ENCODE measurements at places on chromosomes 5 and 9.

DNA sequence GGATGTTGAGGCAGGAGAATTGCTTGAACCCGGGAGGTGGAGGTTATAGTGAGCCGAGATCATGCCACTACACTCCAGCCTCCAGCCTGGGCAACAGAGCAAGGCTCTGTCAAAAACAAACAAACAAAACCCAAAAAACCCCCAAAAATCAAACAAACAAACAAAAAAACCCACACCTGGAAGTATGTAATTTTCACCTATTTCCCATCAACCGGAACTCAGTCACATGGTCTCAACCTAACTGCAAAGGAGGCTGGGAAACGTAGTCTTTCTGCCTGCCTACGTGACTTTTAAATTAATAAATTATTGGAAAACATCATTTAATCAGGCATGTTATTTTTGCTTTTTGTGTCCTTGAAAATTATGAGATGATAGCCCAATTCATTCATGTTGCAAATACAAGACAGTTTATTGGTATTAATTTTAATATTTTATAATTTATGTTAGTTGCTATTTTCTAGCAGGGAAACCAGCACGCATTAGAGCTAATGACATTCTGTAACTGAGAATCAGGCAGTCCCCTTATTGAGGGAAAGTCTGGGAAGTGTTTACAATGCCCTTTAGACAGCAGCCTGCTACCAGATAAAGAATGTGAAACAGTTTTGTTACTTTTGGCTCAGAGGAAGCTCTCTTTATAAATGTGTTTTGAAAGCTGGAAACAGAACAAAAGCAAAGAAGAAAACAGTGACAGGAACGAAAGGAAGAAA lies 110.3 kb downstream of the NXNL2 start:
- no peak for DNase-seq

GRCh38 chr9:120985819-120986222 lies 59.2 kb upstream of the TRAF1 start:
- DNase-seq: no peak

DNA sequence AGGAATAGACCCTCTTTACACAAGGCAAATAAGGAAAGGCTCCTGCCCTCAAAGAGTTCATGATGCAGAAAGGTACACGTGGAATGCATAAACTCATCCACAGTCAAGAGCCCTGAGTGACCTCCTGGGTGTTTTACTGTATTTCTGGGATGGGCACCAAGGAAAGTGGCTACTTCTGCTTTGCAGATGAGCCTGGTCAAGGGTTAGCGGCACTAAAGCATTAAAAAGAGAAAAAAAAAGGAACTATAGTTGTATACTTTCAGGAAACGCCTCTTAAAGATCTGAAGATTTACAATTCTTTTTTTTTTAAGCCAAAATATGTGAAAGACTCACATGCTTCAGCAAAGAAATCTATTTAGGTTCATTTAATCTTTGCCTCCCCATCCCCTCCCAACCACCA lies 366.2 kb upstream of the PDE4D start:
- no peak for DNase-seq

DNA sequence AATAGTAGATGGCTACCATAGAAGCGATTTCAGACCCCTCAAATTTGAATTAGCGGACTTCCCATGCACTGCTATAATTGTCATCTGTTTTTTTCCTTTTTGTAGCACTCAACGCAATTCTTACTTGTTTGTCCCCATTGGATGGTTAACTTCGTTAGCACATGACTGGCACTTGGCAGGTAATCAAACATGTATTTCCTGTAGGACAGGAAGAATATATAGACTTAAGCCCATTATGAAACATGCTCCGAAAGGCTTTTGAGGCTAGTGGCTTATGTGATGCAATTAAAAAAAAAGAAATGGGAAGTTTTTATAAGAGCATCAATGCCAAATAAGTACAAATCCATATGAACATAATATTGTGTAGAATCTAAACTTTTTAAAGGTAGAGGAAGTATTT lies 301.2 kb downstream of the PSAT1 start:
- no peak for DNase-seq

DNA sequence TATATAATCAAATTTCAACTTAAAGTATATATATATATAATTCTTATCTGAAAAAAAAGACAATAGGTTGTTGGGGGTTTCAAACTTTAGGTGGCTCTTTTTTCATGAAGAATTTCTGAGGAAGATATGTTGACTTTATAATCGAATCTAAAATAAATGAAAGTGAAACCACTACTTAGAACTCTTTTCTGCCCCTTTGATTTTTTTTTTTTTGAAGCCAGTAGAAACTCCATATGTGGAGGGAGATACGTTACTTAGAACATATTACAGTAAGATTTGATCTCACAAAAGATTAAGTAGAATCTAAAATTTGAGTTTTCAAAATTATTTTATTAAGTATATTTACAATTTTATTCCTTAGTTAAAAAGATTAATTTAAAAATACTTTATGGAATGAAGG lies 96.9 kb downstream of the ATG10 start:
- DNase-seq: no peak

DNA sequence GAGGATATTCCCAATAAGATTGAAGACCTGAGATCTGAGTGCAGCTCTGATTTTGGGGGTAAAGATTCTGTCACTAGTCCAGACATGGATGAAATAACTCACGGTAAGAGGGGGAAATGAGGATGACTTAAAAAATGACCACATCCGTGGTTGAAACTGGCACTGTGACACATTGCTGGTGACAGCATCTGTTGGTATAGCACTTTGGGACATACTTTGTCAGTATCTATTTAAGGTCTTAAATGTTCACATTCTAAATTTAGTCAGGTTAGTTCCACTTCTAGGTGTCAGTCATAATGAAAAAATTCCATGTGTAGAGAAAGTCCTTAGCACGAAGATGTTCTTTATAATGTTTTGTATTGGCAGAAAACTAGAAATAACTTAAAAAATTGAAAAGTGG lies 70.9 kb downstream of the GAPVD1 start:
- no peak for DNase-seq

- no peak for DNase-seq
These were observed 5.8 kb downstream of the ANXA6 start for GRCh38 chr5:151151793-151152192.

- DNase-seq: no peak
These were observed 24.6 kb downstream of the CSF2 start for GRCh38 chr5:132098151-132098594.

DNA sequence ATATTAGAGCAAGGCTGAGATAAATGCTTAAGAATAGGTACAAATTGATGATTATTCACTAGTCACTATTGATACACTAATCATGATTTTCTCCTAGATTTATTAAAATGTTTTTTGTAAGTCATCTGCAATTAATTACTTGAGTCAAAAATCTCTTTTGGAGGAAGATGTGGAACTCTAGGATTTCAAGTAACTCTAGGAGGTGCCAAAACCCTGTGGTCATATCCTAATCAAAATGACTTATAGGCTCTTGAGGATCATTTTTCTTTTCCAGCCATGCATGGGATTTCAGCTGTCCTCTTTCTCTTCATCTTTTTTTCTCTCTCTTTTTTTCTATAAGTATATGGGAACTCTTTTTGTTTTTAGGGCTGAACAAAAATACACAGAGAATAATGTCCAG lies 141.8 kb upstream of the CD180 start:
- no peak for DNase-seq

DNA sequence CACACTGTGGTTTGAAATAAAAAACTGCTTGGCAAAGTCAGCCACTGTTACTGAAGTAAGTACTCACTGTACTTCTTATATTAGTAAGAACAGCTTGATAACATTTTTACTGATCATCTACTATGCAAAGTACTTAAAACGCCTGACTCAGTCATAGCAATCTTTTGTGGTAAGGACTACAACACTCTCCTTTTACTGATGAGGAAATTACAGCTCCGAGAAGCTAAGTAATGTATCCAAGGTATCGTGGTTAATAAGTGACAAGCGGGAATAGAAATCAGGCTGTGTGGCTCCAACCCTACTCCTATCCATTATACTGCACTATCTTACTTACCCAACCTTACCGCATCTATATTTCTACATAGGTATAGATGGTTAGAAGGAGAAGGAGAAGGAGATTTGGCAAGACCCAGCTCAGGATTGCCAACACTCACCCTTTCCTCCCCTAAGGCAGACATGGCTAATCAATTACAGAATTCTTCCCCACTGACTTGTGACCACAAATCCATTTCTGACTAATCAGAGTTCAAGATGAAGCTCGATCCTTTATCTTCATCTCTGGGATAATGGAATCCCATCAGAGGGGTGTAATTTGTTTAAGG lies 281.4 kb downstream of the SPOCK1 start:
- no peak for DNase-seq

- DNase-seq: no peak
These were observed 113.5 kb downstream of the TENT4A start for GRCh38 chr5:6826756-6827155.

GRCh38 chr9:116300360-116300870 lies 146.8 kb downstream of the PAPPA start:
- DNase-seq: no peak

- no peak for DNase-seq
These were observed 523.5 kb downstream of the CAAP1 start for GRCh38 chr9:26369093-26369492.

DNA sequence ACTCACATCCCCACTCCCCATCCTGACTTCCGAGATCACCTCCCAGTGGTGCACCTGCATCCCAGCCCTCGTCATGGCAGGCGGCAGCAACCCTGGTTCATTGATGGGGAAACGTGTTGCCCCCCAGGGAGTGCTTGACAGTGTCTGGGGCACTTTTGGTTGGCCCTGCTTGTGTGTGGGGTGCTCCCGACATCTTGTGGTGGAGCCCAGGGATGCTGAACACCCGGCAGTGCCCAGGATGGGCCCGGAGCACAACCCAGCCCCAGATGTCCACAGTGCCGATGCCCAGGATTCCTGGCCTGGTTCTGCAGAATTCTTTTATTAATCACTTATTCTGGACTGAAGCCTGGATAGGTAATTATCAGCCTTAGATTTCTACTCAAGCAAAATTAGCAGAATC lies 3.7 kb downstream of the MRPL36 start:
- no peak for DNase-seq

GRCh38 chr9:93028448-93029006 lies 30.0 kb upstream of the SUSD3 start:
- no peak for DNase-seq

GRCh38 chr5:79512471-79513307 lies 1.2 kb downstream of the HOMER1 start:
- DNase-seq: no peak

GRCh38 chr9:9585920-9586319 lies 1026.9 kb downstream of the PTPRD start:
- DNase-seq: no peak

DNA sequence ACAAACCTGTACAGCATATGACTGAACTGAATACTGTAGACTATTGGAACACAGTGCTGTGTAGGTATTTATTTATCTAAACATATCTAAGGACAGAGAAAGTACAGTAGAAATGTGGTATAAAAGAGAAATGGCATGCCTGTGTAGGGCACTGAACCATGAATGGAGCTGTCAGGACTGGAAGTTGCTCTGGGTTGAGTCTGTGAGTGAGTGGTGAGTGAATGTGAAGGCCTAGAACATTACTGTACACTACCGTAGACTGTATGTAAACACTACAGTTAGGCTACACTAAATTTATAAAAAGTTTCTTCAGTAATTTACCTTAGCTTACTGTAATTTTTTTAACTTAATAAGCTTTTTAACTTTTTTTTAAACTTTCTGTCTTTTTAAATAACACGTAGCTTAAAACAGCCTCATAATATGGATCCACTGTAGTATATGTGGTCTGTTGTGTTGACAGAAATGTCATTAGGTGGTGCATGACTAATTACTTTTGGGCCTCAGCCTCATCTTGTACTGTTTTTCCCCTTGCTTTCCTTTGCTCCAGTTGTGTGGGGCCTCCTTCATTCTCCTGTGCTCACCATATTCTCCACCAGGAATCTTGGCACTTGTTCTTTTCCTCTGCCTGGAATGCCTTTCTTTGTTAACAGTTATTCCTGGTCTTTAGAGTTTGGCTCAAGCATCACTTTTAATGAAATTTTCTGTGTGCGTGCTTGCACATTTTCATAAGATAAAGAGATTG lies 8.8 kb downstream of the SPIN1 start:
- no peak for DNase-seq

GRCh38 chr5:95220381-95220780 lies 64.5 kb downstream of the MCTP1 start:
- DNase-seq: no peak

- no peak for DNase-seq
These were observed 27.7 kb downstream of the KCTD16 start for GRCh38 chr5:144198386-144198785.

- no peak for DNase-seq
These were observed 18.0 kb upstream of the CTSL start for GRCh38 chr9:87707805-87708506.

DNA sequence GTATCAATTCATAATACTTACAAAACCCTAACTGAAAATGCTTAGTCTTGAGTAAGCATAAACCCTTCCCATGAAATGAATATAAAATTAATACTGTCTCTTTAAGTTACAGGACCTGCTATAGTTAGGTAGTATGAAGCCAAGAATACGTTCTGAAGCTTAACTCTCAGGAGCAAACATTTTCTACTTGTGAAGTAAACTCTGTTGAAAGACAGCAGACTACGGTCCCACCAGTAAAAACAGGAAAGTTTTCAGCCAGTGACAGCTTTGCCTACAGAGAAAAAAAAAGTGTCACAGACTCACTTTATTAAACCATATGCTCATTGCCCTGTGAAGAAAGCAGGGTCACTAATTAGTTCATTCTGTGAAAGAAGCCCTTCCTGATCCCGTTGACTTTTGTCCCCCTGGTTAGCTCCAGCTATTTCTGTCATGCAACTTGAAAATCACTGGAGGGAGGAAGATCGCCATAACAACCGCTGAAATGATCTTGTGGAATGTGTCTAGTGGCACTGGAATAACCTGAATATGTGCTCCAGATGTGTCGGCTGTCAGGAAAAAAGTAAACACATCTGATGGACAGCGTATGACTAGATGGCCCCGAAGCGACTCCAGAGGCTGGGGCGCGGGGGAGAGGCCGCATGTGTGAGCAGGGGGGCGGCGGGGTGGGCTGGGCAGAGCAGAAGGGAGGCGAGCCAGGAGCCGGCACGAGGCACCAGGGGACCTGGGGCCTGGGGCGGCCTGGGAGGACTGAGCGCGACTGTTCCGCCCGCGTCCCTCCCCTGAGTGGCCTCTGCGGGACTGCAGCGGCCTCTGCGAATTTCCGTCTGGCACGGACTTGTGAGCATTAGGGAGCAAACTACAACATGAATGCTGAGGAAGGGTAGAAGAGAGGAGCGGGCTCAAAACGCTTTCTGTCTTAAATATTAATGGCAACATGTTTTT lies 41.9 kb downstream of the BNC2 start:
- no peak for DNase-seq

DNA sequence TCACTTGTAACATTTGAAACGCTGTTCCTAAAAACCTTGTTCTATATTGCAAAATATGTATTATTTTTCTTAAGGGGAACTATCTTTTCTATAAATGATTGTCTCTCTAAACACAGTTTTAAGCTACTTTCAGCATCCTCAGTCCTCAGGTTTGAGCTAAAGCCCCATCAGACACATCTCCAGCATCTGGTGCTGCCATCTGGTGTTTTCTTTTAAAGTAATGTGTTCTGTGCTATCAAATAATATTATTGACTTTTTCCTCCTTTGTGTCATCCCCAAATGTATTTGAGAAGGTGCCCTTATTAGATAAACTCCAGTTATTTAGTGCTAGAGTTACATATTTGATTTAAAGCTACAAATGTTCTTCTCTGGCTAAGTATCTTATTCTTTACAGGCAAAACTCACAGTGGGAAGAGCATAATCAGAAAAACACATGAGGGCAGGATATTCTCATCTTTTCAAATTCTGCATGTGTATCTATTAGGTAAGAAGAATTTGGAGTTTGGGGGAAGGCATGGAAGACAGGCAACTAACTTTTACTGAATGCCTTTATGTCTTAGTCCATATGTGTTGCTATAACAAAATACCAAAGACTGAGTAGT lies 27.5 kb downstream of the ZNF474 start:
- no peak for DNase-seq

- no peak for DNase-seq
These were observed 378.6 kb downstream of the ICE1 start for GRCh38 chr5:5800801-5801761.

All from anterior cingulate cortex (tissue), 58 donors.